Small intestine (tissue), 16 donors: ENCODE measurements at places on chromosomes 13 and 19. TPM values are rescaled to one million over a fixed set of nuclear protein-coding genes. Genes with fewer than 3 reads are reported as not detected.

The TEAD2 gene
- 6.5 TPM for polyA plus RNA-seq

The KLF12 gene
- 1.0 TPM for polyA plus RNA-seq

The MADCAM1 gene
- 1.1 TPM for polyA plus RNA-seq

The FFAR3 gene
- 1.0 TPM for polyA plus RNA-seq

The ZNF208 gene
- polyA plus RNA-seq = not detected

The CACNG7 gene
- polyA plus RNA-seq = 0.79 TPM

The ZNF541 gene
- not detected for polyA plus RNA-seq
